ENCODE measurements at places on chromosomes 1 and 21. TPM values are rescaled to one million over a fixed set of nuclear protein-coding genes. Genes with fewer than 3 reads are reported as not detected.

DNA sequence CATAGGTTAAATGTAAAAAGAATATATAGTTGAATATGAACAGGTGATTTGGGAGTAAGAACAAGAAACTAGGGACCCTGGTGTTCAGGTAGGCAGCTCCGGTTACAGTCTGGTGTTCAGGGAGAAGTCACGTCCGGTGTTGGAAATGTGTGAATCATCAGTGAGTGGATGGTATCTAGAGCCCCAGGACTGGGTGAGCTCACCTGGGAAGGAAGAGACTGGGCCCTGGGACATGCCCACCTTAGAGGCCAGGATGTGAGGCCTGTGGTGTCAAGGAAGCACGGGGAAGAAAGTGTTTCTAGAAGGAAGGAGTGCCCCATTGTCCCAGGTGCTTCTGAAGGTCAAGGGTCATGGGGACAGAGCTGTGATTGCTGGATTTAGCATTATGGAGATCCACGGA is 1.5 kb upstream of the GJB3 start:
- DNase-seq, result no peak

GRCh38 chr1:7785108-7785507 is 1.0 kb downstream of the PER3 start:
- no peak for DNase-seq

DNA sequence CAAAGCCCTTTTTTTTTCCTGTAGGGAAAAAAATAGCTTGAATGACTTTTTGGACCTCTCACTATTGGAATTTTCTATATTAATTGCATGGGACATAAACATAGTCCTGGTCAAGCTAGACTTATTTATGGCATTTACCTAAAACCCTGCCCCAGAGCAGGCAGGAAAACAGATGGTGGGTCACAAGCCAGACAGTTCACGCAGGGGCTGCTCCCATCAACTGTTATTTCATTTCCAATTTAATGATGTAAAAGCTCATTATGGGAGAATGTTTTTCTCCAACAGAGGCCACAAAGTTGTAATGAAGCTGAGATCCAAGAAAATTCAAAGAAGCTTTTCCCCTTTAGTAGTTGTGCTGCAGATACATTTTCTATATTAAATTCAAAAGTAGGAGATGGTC is 99.2 kb downstream of the SGIP1 start:
- no peak for DNase-seq

- no peak for DNase-seq
Observed at GRCh38 chr1:115764541-115764940, 4.0 kb downstream of the CASQ2 start.

GRCh38 chr1:36298640-36299039 is 7.5 kb upstream of the SH3D21 start:
- no peak for DNase-seq

- DNase-seq, result no peak
Observed at GRCh38 chr1:27149084-27149761, 5.7 kb downstream of the SLC9A1 start.

- no peak for DNase-seq
Observed at GRCh38 chr1:224458996-224459395, 24.4 kb upstream of the WDR26 start.

DNA sequence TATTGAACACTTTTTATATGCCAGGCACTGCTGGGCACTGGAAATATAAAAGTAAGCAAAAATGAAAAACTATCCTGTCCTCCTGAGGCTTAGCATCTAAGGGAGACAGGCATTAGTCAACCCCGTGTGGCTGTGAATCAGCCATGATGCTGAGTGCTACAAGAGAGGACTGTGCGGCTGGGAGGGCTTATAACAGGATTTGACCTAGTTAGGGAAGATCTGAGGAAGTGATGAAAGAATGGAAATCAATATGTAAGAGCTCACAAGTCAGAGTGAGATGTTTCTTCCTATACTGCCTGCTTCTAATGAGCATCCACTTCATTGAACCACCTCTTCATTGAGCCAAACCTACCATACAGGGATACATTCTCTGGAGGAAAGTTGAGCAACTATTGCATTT is 15.1 kb downstream of the TRIM45 start:
- peak; percentile 25 for DNase-seq

DNA sequence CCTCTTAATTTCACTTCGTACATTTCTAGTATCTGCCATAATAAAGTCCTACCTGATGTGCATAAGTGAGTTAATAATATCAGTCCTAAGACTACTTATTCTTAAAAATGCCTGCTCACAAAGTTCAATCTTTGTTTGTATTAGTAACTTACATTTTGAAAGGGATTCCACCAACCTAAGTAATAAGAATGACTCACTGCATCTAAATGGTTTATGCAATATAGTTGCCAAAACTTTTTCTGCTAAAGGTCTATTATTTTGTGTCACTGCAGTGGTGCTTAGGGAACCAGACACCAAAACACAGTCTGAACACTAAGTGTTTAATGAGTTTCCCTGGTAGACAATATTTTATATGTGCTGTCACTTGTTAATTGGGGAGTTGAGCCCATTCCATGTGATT is 1.8 kb downstream of the ZNF669 start:
- DNase-seq, result no peak

GRCh38 chr1:161096530-161096929 is 1.6 kb upstream of the KLHDC9 start:
- DNase-seq, result no peak

DNA sequence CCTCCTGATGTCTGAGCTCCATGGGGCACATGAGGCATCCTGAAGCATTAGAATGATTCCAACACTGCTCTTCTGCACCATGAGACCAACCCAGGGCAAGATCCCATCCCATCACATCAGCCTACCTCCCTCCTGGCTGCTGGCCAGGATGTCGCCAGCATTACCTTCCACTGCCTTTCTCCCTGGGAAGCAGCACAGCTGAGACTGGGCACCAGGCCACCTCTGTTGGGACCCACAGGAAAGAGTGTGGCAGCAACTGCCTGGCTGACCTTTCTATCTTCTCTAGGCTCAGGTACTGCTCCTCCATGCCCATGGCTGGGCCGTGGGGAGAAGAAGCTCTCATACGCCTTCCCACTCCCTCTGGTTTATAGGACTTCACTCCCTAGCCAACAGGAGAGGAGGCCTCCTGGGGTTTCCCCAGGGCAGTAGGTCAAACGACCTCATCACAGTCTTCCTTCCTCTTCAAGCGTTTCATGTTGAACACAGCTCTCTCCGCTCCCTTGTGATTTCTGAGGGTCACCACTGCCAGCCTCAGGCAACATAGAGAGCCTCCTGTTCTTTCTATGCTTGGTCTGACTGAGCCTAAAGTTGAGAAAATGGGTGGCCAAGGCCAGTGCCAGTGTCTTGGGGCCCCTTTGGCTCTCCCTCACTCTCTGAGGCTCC is 11.1 kb upstream of the RASSF5 start:
- DNase-seq, result no peak

GRCh38 chr1:91152331-91152730 is 130.5 kb upstream of the ZNF644 start:
- no peak for DNase-seq

DNA sequence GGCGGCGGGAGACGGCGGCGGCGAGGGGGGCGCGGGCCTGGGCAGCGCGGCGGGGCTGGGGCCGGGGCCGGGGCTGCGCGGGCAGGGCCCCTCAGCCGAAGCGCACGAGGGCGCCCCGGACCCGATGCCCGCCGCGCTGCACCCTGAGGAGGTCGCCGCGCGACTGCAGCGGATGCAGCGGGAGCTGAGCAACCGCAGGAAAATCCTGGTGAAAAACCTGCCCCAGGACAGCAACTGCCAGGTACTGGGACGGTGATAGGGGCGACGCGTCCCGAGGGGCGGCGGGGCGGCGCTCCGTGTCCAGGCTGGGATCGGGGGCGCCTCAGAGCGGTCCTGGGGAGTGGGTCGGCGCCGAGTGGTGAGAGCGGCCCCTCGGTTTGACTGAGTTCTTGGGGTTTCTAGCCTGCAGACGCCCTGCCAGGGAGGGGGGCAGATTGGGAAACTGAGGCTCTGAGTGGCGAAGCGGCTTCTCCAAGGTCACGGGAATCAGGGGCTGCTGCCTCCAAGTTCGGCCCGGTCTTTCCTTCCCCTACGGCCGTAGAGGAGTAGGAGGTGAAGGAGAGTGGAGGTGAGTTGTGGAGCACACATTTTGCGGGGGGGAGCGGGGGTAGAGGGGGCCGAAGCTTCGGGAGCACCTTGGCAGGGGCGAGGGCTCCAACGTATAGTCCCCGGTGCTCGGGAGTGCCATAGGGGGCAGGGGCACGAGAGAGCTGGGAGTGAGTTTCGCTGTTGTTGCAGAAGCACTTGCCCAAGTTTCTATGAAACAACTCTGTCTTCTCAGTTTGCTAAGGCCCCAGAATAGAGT is 508 bp downstream of the RAVER2 start:
- peak; percentile 3 for DNase-seq

GRCh38 chr1:12762766-12763165 is 10.8 kb upstream of the PRAMEF12 start:
- no peak for DNase-seq

- DNase-seq, result no peak
Observed at GRCh38 chr21:35895598-35895997, 164.7 kb downstream of the SETD4 start.

DNA sequence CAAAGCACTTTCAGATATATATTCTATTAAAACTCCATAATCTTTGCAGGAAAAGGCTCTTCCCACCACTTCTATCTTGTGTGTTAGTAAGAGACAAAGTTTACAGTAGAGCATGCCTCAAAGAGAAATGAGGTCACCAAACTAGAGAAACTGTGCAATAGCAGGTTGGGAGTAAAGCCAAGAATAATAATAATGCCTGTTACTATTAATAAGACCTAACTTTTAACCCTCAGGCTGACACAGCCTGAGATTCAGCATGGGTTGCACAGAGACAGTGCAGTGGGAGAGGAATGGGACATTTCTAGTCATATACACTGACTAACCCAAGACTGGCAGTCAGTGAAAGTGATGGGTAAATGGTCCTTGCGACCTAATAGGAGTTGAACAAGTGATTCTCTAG is 320.2 kb upstream of the NFIA start:
- no peak for DNase-seq

GRCh38 chr1:65213271-65214023 is 65.4 kb downstream of the AK4 start:
- no peak for DNase-seq

DNA sequence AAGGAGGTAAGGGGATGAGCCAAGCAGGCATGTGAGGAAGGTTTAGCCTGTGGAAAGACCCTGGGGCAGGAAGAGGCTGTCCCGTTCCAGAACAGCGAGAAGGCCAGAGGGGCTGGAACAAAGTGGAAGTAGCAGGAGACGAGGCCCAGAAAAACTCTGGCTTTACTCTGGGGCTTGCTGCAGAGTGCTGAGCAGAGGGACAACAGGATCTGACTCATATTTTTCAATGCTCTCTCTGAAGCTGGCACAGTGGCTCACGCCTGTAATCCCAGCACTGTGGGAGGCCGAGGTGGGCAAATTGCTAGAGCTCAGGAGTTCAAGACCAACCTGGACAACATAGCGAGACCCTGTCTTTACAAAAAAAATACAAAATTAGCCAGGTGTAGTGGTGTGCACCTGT is 52.4 kb upstream of the PAX7 start:
- no peak for DNase-seq

GRCh38 chr1:1974834-1975233 is 28.8 kb downstream of the CFAP74 start:
- no peak for DNase-seq

DNA sequence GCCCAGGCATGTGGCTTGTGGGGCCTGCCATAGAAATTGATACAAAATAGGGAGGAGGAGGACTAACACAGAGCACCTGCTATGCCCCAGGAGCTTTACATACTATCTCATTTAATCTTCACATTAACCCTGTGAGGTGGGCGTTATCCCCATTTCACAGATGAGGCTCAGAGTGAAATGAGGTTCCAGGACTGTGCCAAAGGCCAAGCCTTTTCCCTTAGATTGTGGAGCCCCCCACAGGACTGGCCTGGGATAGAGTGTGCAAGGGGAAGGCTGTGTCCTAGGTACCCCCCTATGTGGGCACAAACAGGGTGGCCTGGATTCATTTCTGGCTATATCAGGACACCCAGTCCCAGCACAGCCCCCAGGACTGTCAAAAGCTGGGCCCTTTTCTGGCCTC is 2.2 kb upstream of the DDOST start:
- DNase-seq, result no peak

The LCE6A gene
- total RNA-seq, result not detected

The DENND4B gene
- 87.0 TPM for total RNA-seq

The ARHGAP30 gene
- total RNA-seq, result 78.9 TPM

The OR2G6 gene
- total RNA-seq, result not detected

The SLAMF1 gene
- total RNA-seq, result 39.8 TPM

All from CD4-positive, alpha-beta T cell (primary cell).